ENCODE measurements at places on chromosomes 1 and 21.

- ATAC-seq: peak; percentile 20
Observed at GRCh38 chr1:156750711-156751450, 594 bp downstream of the HDGF start.

DNA sequence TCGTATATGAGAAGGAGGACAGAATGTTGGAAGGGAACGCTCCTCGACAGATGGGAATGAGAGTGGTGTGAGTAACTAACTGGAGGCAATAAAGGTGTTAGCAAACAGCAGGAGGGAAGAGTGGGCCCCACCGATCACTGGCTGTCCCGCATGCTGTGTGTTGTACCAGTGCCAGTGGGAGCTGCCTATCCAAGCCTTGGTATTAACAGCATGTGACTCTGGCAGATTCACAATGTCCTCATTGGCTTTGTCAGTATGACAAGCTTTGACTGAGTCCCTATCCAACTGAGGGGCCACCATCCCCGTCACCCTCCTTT lies 188.3 kb downstream of the NRIP1 start:
- ATAC-seq: no peak

DNA sequence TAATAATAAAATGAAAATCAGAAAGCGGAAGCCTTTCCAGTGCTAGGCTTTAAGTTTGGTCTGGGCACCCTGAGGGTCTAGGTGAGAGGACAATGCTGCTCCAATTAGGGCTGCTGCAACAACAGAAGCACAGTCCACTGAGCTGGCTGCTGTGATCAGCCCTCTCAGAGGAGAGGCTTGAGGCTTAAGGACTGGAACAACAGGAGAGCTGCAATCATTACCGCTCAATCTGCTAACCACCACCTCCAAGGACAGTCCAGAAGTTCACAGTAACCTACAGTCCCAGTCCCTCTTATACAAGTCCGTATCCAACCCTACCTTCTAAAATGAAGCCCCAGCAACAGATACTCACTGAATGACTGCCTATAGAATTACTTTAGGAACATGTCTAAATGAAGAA lies 62.1 kb downstream of the USP24 start:
- no peak for ATAC-seq

- peak; percentile 85 for ATAC-seq
Observed at GRCh38 chr1:112061901-112062320, 72.4 kb upstream of the KCND3 start.

DNA sequence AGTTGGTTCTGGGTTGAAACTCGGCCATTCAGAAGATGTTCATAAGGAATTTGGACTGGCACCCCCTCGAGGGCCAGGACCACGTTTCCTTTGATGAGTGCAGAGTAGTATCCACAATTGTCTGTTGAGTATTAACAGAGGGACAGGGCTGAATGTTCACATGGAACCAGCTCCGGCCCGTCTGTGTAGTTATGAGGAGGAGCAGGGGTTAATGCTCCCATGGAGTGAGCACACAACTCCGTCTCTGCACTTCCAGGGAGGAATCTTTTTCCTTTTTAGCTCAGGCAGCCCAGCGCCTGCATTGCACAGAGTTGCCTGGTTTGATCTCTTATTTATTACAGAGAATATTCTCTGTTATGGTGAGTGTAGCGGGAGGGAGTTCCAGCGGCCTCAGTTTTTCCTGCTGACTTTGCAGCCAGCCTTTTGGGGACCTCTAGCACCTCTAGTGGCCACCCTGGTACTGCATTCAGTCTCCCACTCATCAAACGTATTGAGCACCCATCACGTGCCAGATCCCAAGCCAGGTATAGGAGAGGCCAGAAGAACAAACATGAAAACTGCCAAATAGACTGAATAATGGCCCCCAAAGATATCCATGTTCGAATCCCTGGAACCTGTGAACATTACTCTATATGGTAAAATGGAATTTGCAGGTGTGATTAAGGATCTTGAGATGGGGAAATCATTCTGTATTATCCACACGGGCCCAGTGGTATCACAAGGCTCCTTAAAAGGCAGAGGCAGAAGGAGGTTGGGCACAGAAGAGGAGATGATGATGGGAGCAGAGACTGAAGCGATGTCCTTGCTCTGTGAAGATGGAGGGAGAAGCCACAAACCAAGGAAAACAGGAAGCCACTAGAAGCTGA lies 167.7 kb upstream of the CSF3R start:
- ATAC-seq: peak; percentile 57

DNA sequence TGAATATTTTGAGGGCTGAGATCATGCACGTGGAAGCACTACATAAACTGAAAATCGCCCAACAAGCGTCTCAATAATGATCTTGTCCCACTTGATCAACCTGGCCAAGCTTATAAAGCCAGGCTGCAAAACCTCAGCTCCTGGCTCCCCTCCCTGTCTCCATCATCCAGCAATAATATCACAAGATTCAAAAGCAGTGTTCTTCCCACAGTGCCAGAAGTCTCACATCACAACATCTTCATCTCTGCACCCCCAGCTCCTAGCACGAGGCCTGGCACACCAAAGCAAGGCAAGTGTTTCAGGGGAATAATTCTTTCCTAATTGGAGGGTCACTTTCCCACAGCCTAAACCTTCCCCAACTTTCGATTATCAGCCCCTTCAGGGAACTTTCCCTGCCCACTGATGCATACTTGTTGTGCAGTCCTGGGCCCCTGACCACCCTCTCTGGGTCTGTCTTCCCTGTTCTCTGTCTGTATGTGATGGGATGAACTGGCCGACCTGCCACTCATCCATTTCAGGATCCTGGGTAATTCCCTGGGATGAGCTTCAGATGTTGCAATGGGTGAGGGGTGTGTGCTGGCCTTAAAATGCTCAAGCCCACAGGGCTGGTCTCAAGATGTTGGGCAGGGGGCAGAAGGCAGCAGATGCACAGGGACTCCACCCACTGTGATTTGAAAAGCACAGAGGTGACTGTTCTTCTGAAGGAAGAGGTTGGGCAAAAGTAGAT lies 129.0 kb downstream of the DMRTB1 start:
- no peak for ATAC-seq

GRCh38 chr1:19450811-19451515 lies 34.4 kb downstream of the CAPZB start:
- ATAC-seq: peak; percentile 37

DNA sequence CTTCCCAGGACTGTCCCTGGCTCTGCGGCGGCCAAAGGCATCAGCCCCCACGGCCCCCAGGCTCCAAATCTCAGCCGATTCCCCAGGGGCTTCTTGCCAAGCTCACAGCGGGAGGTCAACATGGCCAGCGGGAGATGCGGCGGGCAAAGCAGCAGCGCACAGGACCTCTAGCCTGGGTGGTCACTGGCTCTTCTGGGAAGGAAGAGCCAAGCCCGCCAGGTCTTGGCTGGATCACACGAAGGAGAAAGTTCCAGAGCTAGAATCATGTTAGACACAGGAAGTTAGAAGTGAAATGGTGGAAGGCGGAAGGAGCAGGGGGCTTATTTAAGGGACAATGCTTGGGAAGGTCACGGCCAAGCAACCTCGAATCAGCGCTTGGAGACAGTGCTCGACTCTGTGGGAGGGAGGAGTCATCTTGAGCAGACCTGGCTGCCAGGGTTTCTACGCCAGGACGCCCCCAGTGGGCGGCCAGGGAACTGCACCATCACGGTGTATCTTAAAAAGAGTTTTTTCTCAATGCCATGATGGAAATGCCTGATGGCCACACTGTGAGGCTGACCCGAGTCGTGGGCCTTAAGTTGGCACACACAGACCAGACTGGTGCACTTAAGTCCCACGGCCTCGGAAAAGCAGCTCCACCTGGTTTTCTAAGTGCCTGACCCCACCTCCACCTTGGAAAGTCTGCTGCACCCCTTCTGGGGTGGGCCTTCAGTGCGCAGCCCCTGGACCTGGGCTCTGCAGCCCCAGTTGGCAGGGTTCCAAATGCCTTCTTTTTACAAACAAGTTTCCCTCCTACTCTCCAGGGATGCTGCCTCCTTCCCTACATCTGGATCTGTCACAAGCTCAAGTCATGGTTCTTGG lies 29.3 kb downstream of the SLC66A1 start:
- peak; percentile 64 for ATAC-seq

DNA sequence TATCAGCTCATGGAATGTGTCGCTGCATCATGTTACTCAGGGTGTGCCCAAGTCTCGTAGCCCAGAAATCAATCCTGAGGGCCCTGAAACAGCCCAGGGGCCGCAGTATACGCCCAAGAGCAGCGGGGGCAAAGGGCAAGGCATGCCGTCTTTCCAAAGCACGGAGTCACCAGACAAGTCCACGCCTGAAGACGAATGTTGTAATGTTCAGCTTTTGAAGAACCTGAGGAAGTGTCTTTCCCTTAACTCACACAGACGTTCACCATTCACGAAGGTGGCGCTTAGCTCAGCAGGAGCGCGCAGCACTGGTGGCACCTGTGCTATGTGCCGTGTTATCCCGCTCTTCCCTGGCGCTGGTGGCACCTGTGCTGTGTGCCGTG lies 18.8 kb upstream of the PWP2 start:
- ATAC-seq: no peak

GRCh38 chr1:22794647-22795365 lies 84.2 kb downstream of the EPHB2 start:
- no peak for ATAC-seq

DNA sequence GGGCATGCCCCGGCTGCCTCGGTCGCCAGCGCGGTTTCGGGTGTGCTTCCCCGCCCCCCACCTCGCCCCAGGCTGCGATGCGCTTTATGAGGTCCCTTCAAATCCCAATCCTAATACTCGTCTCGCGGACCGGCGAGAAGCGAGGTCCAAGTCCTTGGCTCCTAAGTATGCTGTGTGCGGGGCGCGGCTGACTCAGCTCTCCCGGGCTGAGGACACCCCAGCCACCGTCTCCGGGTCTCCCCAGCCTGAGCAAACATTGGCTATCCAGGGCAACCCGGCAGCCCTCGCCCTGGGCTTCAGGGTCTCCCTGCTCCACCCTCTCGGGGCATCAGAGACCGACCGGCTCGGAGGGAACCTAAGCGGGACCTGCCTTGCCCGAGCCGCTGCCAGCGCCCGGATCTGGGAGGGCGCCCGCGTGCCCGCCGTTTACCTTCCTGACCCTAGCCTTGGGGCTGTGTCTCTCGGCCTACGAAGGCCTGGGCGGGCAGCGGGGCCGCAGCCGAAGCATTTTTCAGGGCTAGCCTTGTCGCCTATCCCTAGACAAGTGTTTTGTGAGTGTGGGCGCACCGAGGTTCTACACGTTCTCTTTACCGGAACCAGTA lies 1.2 kb downstream of the ITPKB start:
- ATAC-seq: peak; percentile 37

GRCh38 chr1:202810193-202810614 lies 550 bp upstream of the PCAT6 start:
- ATAC-seq: no peak

- ATAC-seq: no peak
Observed at GRCh38 chr1:246711548-246712003, 12.6 kb upstream of the SCCPDH start.

- peak; percentile 74 for ATAC-seq
Observed at GRCh38 chr1:210696709-210697108, 368.0 kb downstream of the HHAT start.

- no peak for ATAC-seq
Observed at GRCh38 chr1:4693331-4693730, 38.9 kb downstream of the AJAP1 start.

- no peak for ATAC-seq
Observed at GRCh38 chr1:205991237-205991636, 12.0 kb downstream of the RAB7B start.

GRCh38 chr1:19312782-19313635 lies 883 bp downstream of the SLC66A1 start:
- ATAC-seq: no peak
